Neural progenitor cell (in vitro differentiated cells): ENCODE measurements at places on chromosomes 5 and 9. TPM values are rescaled to one million over a fixed set of nuclear protein-coding genes. Genes with fewer than 3 reads are reported as not detected.

DNA sequence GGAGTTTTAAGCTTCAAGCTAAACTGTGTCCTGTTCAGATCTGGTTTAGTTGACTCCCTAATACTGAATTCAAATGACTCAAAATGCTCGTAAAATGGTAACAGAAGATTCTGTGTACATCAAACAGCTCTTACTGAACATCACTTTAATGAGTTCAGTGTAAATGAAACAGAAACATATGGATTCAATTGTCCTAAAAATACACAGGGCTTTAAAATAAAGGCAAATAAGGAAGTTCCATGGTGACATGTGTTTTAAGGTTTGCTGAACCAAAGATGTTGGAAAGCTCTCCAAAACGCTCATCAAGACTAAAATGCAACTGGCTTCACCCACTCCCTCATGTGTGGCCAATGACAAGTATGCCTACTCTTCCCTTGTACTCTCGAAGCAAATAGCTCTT lies 340.0 kb upstream of the PIK3R1 start:
- H3K4me3 ChIP-seq = no peak overlapping the region
- H3K4me1 ChIP-seq = peaks cover 2% of the 10 kb centered on the region
- H3K36me3 ChIP-seq = no peaks in the 10 kb centered on the region
- H3K27ac ChIP-seq = no peak overlapping the region

DNA sequence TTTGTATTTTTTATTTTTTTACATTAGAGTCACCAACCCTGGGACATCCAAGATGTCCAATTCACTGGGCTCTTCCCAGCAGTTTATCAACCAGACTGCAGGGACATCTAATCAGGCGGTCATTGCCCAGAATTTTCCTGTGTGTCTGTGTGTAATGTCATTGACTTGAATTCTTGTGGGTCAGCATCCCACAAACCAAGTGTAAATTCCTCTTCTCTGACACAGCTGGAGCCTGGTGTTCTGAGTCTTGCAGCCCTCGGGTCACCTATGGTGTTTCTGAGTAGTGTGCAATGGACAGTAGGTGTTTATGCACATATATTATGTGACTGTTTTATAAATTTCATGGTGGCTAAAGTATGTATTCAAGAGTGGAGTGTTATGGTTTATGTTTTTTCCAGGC lies 815.7 kb downstream of the SEMA5A start:
- H3K27ac ChIP-seq = no peak overlapping the region
- no peaks in the 10 kb centered on the region for H3K36me3 ChIP-seq
- H3K27me3 ChIP-seq = no peaks in the 10 kb centered on the region
- H3K4me1 ChIP-seq = no peaks in the 10 kb centered on the region
- DNase-seq = no peak

- no peak overlapping the region for H3K4me3 ChIP-seq
- peaks cover 8% of the 10 kb centered on the region for H3K4me1 ChIP-seq
- H3K36me3 ChIP-seq = no peaks in the 10 kb centered on the region
- DNase-seq = no peak
Measured at GRCh38 chr9:136757328-136757727, 715 bp downstream of the LCN8 start.

- no peak overlapping the region for H3K4me3 ChIP-seq
- H3K27me3 ChIP-seq = no peaks in the 10 kb centered on the region
- peak; percentile 44 for DNase-seq
- no peak overlapping the region for H3K27ac ChIP-seq
- H3K4me1 ChIP-seq = peaks cover 13% of the 10 kb centered on the region
Measured at GRCh38 chr5:154157483-154158378, 32.8 kb upstream of the GALNT10 start.

GRCh38 chr9:134288746-134289145 lies 37.5 kb upstream of the RXRA start:
- peaks cover 14% of the 10 kb centered on the region for H3K4me1 ChIP-seq
- H3K27ac ChIP-seq = no peak overlapping the region
- H3K36me3 ChIP-seq = no peaks in the 10 kb centered on the region
- H3K27me3 ChIP-seq = no peaks in the 10 kb centered on the region

DNA sequence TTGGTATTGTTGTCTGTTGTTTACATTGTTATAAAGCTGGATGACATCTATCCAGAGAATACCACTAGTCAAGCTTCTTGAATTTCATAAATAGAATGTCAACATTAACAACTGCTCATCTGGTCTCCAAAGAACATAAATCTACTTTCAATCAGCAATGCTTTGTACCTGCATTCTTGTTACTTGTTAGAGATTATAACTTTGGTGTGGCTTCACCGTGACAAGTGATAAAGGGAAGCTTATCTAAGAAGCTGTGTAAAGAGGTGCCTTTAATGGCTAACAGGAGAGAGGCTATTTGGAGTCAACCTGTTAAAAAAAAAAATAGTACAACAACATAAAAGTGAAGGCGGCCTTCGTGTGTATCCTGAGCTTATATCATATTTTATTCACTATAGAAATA lies 41.8 kb downstream of the MUSK start:
- H3K36me3 ChIP-seq = no peaks in the 10 kb centered on the region
- no peak overlapping the region for H3K4me3 ChIP-seq
- no peak for DNase-seq
- no peak overlapping the region for H3K27ac ChIP-seq
- H3K4me1 ChIP-seq = peaks cover 13% of the 10 kb centered on the region
- no peaks in the 10 kb centered on the region for H3K27me3 ChIP-seq

DNA sequence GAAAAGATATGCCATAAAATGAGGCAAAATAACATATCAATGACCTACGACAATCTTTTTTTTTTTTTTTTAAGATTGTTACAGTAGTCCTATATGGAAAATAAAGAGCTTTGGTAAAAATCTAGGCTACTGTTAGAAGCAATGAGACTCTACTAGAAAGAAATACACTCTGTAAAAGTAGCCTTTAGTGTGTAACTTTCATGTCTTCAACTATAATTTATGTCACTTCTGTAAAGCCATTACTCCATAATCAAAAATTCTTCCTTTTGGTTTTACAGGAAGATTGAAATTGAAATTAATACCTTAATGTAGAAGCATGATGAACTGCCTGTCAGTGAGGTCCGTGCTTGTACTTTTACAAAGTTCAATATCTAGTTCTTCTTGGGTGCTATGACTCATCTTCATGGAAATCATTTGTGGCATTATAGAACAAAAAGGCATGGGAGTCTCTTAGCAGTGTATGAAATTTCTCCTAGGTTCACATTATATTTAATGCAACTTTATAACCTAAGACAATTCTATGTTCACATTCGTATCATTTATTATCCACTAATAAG lies 1393.1 kb downstream of the EFNA5 start:
- no peak overlapping the region for H3K4me3 ChIP-seq
- no peaks in the 10 kb centered on the region for H3K4me1 ChIP-seq
- no peak for DNase-seq
- H3K27me3 ChIP-seq = no peaks in the 10 kb centered on the region
- no peak overlapping the region for H3K27ac ChIP-seq
- no peaks in the 10 kb centered on the region for H3K36me3 ChIP-seq

GRCh38 chr5:150155258-150156026 lies at the start of gene PDGFRB:
TSS of gene PDGFRB (minus strand) at chr5:150155845. CDS start at chr5:150137047, 18,798 bp downstream.
- H3K36me3 ChIP-seq = no peaks in the 10 kb centered on the region
- H3K27me3 ChIP-seq = no peaks in the 10 kb centered on the region
- H3K4me1 ChIP-seq = peaks cover 16% of the 10 kb centered on the region
- H3K27ac ChIP-seq = no peak within 1 kb of the TSS
- peak within 1 kb of the TSS; percentile 36 for H3K4me3 ChIP-seq

DNA sequence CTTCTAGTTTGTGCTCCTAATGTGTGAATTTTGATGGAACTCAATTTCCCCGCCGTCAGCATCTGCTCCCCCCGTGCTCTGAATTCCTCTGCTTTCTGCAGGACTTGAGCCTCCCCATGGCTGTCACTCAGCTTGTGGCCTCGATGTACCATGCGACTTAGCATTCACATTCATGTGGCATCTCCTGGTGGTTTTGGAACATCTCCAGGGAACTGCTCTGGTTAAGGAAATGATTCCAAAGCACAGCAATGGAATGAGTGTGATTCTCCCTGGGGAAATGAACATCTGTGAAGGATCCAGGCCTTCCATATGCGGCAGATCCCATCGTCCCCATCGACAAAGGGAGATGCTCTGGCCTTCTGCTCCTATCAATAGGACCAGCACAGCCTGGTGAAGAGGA lies 119.0 kb downstream of the ENTREP1 start:
- H3K27ac ChIP-seq = no peak overlapping the region
- H3K27me3 ChIP-seq = no peaks in the 10 kb centered on the region
- H3K4me1 ChIP-seq = peaks cover 11% of the 10 kb centered on the region

DNA sequence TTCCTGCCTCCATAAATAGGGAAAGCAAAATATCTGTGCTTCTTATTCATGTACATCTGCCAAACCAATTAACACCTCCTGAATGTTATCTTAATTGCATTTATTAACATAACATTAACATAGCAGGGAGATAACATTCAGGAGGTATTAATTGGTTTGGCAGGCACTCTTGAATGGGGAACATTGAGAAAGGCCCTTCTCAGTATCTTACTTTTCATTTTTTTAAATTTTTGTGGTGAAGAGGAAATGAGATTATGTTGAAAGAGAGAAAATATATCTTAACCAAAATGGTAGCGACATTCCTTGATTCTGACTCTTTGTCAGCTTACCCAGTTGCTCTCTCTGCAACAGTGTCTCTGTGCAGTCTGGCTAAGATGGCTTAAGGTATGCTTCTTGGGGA lies 100.4 kb upstream of the TLE1 start:
- H3K27me3 ChIP-seq = no peaks in the 10 kb centered on the region
- no peaks in the 10 kb centered on the region for H3K4me1 ChIP-seq
- DNase-seq = no peak
- no peak overlapping the region for H3K27ac ChIP-seq
- no peak overlapping the region for H3K4me3 ChIP-seq

- H3K4me3 ChIP-seq = no peak overlapping the region
- no peak for DNase-seq
Measured at GRCh38 chr9:35847792-35848572, 19.0 kb downstream of the TMEM8B start.

DNA sequence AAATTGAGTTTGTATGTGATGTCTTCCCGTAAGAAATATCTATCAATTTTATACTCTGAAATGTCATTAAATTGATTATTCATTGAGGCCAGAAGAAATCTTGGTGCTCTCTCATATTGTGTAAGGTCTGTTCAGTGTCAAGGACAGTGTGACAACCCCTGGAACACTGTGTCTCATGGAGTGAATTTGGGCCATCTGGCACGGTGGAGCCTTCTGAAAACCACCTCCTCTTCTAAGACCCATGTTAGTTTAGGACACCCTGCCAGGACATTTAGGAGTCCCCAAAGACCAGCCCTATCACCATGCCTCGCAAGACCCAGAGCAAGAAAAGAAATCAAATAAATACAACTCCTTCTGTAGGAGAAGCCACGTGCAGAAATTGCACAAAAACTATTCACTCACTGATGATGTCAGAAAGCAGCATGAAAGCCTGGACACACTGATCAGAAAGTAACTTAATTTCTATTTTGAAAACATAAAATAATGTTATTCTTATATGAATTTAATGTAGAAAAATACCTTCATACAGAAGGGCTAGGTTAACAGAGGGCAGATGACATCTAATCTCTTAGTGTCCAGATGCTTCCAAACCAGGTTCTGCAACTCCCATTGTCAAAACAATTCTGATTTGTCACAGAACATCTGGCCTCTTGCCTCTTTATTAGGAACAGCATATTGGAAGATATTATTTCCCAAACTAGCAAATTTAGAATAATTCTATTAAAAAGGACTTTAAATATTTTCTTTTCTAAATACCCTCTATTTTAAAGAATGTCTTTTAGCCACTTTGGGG lies 298.8 kb downstream of the NR2F1-AS1 start:
- no peak for DNase-seq
- no peaks in the 10 kb centered on the region for H3K27me3 ChIP-seq
- H3K4me3 ChIP-seq = no peak overlapping the region
- no peaks in the 10 kb centered on the region for H3K36me3 ChIP-seq
- peaks cover 9% of the 10 kb centered on the region for H3K4me1 ChIP-seq

DNA sequence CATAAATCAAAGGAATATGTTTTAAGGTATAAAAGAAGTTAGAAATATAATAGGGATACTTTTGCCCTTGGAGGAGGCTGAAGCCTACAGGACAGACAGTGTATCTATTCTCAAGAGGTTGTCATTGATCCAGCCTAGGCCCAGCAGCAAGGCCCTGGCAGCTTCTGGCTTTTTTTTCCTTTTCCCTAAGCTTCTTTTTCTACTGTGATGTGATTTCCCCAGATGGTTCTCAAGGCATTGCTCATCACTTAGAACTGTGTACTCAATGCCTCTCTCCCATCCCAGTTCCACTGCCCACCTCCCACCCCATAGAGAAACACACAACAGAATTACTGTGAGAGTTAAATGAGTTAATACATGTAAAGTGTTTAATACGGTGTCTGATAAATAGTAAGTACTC lies 88.6 kb downstream of the SLC44A1 start:
- H3K27me3 ChIP-seq = no peaks in the 10 kb centered on the region
- DNase-seq = no peak
- no peak overlapping the region for H3K4me3 ChIP-seq
- H3K36me3 ChIP-seq = peaks cover 4% of the 10 kb centered on the region
- no peak overlapping the region for H3K27ac ChIP-seq

GRCh38 chr5:6752236-6752635 lies 39.0 kb downstream of the TENT4A start:
- no peak for DNase-seq
- no peaks in the 10 kb centered on the region for H3K36me3 ChIP-seq
- no peaks in the 10 kb centered on the region for H3K27me3 ChIP-seq

DNA sequence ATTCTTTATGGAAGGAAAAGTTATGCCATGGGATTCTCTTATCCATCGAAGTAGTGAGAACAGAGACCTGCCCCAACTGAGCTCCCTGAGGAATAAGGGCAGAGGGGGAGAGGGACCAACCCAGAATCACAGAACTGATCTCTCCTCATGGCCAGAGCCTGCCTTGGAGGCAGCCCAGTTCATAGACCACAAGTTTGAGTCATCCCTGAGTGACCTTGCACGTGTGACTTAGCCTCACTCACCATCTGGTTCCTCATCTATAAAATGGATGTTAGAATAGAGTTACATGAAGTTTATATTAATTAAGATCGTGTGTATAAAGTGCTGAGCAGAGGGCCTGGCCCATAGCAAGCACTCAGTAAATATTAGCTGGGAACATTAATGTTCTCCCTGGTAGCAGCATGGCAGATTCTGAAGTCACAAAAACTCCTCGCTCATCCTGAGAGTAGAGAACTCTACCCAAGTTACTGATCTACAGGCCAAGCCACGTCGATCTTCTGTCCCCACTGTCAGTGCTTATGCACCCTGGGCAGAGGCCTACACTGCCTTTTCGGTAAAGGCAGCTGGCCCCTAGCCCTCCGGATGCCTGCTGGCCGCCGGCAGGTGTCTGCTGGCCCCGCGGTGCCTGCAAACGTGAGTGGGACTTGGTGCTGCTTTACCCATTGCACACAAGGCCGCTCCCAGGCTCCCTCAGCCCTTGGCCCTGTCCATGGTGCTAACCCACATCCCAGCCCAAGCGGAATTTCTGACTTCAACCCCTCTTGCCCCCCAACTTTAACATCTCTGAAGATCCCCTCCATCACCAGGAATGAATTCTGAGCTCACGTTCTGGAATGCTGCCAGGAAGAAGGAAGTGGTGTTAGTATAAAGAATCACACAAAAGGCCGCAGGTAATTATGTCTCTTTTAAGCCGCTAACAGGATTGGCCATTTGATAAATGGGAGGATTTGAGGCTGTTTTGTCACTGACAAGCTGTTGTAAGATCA lies 61.1 kb upstream of the ARAP3 start:
- peak; percentile 91 for DNase-seq
- H3K4me1 ChIP-seq = peaks cover 58% of the 10 kb centered on the region
- no peaks in the 10 kb centered on the region for H3K27me3 ChIP-seq
- no peak overlapping the region for H3K27ac ChIP-seq
- no peaks in the 10 kb centered on the region for H3K36me3 ChIP-seq
- H3K4me3 ChIP-seq = no peak overlapping the region

Gene HAVCR2
- 0.19 and 0.37 TPM in 2 replicates for total RNA-seq

Gene ERAP2
- not detected in 2 replicates for total RNA-seq

Gene SHROOM1
- 0.36 and 2.0 TPM in 2 replicates for total RNA-seq

Gene CEP78
- 102 and 122 TPM in 2 replicates for total RNA-seq
